ENCODE measurements at places on chromosomes 5 and 9. TPM values are rescaled to one million over a fixed set of nuclear protein-coding genes. Genes with fewer than 3 reads are reported as not detected.

The CATSPER3 gene
- 0.38 TPM for total RNA-seq

The PCDHB8 gene
- 3.9 TPM for total RNA-seq

The C5 gene
- 6.7 TPM for total RNA-seq

The INVS gene
- 28.4 TPM for total RNA-seq

The SOX30 gene
- total RNA-seq = 0.11 TPM

The ARID3C gene
- not detected for total RNA-seq
